Left renal pelvis (tissue), 4 donors: ENCODE measurements at places on chromosomes 5 and 9. TPM values are rescaled to one million over a fixed set of nuclear protein-coding genes. Genes with fewer than 3 reads are reported as not detected.

The RANBP3L gene
- polyA plus RNA-seq = 8.3 TPM

The SOHLH1 gene
- not detected for polyA plus RNA-seq

The ZNF608 gene
- 71.0 TPM for polyA plus RNA-seq

The EMB gene
- polyA plus RNA-seq = 5.9 TPM

The SVEP1 gene
- 8.4 TPM for polyA plus RNA-seq

The CENPK gene
- polyA plus RNA-seq = 40.1 TPM

The SPINK5 gene
- polyA plus RNA-seq = 0.32 TPM

The MELK gene
- polyA plus RNA-seq = 24.7 TPM

The TAF11L2 gene
- not detected for polyA plus RNA-seq

The LARP1 gene
- polyA plus RNA-seq = 151 TPM

The CFAP90 gene
- 4.8 TPM for polyA plus RNA-seq

The OCLN gene
- polyA plus RNA-seq = 38.3 TPM

The LIX1 gene
- 5.4 TPM for polyA plus RNA-seq

The TEK gene
- polyA plus RNA-seq = 31.7 TPM

The HEMGN gene
- 2.5 TPM for polyA plus RNA-seq

The DDX31 gene
- 15.3 TPM for polyA plus RNA-seq

The DMRT3 gene
- polyA plus RNA-seq = 2.1 TPM

The RNF183 gene
- 6.4 TPM for polyA plus RNA-seq
